ENCODE measurements at places on chromosomes 11 and 22.
A peak's percentile ranks its signal among the peaks of the same experiment; 100 is the strongest.

- no peak for DNase-seq
Observed at GRCh38 chr11:33742249-33742851, 6.1 kb upstream of the CD59 start.

- no peak for DNase-seq
Observed at GRCh38 chr11:44823868-44824267, 97.1 kb downstream of the TSPAN18 start.

DNA sequence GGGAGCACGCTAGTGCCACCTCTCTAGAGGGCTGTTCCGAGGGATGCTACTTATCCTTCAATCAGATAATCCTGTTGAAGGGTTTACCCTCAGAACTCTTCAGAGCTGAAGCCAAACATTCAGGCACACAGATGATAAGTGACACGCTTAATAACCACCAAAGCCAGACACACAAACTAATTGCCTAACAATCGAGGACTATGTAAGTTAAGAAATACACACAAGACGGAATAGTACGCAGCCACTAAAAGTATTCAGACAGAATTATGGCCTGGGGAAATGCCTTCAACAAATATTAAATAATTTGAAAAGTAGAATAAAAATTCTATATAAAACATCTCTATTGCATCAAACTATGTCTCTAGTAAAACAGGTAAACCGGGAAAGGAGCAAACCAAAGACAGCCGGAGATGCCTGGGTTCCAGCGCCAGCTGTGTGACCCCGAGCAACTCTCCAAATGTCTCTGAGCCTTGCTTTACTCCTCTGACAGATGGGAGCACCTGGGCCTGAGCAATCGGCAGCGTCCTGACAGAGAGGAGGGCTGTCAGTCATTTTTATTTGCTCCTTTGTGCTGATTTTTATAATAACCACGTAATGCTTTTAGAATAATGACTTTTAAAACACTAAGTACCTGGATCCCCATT lies 11.3 kb downstream of the LRFN4 start:
- no peak for DNase-seq

DNA sequence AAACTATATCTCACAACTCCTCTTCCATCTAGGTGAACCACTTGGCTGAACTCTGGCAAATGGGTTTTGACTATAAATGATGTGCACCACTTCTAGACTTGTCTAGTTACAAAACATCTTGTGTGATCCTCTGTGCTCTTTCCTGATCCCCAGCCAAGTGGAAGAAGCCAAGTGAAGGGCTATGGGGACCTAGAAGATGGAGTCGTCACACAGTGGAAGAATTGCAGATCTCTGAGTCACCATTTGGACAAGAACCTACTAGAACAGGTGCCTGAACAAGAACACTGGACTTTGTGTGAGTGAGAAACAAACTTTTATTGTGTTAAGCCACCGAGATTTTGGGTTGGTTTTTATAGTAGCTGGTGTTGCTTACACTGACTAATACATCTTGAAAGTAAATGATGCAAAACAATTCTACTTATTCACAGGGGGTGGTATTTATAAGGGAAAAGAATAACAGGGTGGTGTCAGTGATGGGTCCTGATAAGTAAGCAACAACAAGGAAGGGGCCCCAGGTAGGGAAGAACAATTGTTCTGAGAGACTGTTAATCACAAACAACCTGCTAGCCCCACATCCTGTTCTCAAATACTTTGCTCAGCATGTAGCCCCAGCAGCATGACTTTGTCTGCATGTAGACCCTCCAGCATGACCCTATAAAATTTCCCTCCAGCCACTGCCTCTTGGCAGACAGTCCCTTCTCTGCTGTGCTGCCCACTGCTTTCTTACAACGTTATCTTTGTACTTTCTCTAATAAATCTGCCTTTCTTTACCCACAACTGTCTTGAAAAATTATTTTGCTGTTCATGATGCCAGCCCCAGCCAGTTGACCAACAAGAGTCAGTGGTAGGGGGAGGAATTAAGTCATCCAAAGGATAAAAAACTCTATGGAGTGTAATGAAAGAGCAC lies 280.7 kb upstream of the PLET1 start:
- no peak for DNase-seq

GRCh38 chr22:49701380-49702067 lies 126.1 kb downstream of the BRD1 start:
- DNase-seq, result no peak

- DNase-seq, result peak; percentile 87
Observed at GRCh38 chr22:50148991-50149721, 21.4 kb upstream of the PANX2 start.

DNA sequence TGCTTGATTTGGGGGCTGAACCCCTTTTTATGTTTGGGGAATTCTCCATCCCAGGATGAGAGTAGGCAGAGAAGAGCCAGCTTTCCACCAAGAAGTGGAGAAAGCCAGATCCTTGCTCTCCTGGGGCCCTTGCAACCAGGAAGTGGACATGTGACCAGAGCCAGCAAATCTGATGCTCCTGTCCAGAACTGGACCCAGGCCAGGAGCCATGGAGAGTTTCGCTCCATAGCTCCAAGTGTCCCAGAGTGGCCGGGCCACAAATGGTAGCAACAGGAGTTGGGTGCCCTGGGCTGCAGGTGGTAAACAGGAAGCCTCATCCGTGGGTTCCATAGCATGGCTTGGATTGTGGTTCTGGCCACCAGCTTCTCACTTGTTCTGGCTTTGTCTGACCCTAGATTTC lies 93.9 kb upstream of the CD82 start:
- DNase-seq, result no peak

DNA sequence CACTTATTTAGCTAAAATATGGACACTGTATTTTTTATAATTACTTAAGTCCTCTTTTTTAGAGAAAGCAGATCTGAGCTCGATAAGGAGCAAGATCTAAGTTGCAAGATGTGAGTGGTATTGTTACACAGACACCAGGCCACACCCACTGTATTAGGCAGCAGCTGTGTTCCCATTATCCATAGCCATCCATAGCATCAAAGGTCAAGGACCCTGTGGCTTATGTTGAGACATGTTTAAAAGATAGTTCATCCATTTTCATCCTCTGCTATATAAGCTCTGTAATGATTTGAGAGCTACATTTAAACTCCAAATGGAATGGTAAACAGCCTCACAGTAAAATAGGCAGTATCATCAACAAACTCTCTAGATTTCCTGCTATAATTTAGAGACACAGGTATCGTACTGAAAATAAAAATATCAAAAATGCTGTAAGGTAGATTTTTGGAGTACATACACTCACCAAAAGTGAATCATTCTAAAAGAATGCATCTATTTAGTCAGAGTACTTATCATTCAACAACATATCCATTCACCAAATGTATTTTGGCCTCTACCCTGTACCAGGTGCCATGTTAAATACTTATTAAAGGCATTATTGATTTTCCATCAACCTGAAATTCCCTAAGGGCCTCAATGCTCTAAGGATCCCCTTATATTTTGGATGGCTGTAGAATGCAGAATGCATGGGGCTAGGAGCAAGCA lies 574.0 kb downstream of the LRRC4C start:
- DNase-seq, result no peak

- no peak for DNase-seq
Observed at GRCh38 chr22:37663521-37664140, 5.1 kb downstream of the PDXP start.

GRCh38 chr11:83480251-83480650 lies 194.1 kb upstream of the CCDC90B start:
- no peak for DNase-seq

DNA sequence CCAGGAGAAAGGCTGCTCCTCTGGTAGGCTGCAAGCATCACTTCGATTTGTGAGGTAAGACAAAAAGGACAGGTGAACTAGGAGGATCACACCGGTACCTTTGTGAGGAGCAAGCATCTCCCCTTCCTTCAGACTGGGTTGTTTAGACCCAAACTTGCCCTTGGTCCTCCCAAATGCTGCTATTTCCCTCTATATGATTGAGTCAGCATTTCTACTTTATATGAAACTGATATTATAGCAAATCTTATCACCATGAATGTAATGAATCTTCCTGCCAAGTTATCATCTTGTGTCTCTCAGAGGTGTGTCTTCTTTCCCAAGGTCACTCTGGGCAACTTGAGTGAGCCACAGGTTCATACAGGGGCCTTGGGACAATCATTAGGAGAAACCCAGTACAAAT lies 61.0 kb downstream of the KIRREL3 start:
- DNase-seq, result no peak

DNA sequence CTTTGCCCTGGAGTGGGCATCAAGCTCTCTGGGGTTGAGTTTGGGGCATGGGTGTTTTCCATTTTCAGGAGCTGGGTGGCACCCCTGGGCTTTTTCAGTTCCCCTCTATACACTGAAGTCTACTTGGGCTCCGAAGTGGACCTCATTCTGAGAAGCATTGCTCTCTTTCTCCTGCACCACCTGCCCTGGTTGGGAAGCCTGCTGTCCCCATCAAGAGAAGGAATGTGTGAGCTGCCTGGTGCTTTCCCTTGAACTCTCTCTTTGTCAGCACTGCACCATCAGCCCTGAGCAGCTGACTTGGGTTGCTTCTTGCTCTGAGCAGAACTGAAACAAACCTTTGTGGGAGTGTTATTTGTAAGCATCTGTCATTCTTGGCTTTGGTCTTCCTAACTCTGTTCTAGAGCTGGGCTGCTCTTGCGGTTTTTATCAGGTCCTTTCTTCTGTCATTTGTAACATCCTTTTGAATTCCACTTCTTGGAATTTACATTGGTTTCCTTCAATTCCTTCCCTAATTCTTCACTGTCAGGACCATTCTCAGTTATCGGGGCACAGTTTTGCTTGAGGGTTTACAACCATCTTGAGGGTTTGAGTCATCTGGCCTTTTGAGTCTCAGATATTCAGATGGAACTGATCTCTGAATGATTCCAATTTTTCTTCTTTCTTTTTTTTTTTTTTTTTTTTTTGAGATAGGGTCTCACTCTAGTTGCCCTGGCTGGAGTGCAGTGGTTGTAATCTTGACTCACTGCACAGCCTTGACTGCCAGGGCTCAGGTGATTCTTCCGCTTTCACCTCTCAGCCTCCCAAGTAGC lies 20.5 kb downstream of the UBE2L3 start:
- DNase-seq, result no peak

DNA sequence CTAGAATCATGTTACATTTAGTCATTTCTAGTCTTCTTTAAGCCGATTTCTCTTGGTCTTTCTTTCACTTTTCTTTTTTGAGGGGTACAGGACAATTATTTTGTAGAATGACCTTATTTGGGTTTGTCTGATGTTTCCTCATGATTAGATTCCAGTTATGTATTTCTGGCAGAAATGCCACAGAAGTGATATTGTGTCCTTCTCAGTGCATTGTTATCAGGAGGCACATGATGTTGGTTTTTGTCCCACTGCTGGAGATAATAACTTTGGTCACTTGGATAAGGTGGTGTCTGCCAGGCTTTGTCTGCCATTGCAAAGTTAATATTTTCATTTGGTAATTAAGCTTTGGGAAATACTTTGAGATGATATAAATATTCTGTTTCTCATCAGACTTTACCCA lies 100.3 kb downstream of the RRM1 start:
- no peak for DNase-seq

DNA sequence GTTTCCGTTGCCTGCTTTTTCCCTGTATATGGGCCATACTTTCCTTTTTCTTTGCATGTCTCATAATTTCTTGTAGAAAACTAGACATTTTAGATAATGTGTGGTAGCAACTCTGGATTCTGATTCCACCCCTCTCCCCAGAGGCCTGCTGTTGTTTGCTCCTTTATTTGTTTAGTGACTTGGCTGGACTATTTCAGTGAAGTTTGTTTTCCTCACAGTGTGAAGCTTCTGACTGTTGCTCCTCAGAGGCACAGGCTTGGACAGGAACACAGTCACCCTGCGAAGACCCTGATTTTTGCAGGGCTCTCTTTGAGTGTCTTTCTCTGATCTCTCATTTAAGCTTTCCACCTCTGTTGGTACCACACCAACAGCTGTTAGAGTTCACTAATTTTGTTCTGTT lies 72.5 kb downstream of the SWAP70 start:
- DNase-seq, result no peak

- DNase-seq, result no peak
Observed at GRCh38 chr22:40597526-40598430, 38.7 kb downstream of the MRTFA start.

- DNase-seq, result no peak
Observed at GRCh38 chr11:19995145-19995544, 165.1 kb downstream of the DBX1 start.

GRCh38 chr11:13676576-13676975 lies 8.1 kb downstream of the FAR1 start:
- DNase-seq, result no peak

DNA sequence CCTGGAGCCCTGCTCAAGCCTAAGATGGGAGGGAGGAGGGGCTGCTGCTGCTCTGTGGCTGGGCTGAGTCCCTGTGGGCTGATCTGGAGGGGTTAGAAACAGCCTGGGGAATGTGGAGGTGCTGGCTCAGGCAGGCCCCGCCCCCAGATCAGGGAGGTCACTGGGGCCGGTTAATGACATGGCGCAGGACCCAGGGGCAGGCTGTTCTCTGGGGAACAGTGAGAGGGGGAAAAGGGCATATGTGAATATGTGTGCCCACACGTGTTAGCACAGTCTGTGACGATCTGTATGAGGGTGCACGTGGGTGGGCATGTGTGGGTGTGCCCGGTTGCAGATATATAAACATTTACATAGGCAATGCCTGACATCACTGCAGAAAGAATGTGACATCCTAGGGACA lies 143.5 kb downstream of the MIAT start:
- DNase-seq, result no peak

GRCh38 chr11:57640068-57640800 lies 9.5 kb downstream of the YPEL4 start:
- no peak for DNase-seq

DNA sequence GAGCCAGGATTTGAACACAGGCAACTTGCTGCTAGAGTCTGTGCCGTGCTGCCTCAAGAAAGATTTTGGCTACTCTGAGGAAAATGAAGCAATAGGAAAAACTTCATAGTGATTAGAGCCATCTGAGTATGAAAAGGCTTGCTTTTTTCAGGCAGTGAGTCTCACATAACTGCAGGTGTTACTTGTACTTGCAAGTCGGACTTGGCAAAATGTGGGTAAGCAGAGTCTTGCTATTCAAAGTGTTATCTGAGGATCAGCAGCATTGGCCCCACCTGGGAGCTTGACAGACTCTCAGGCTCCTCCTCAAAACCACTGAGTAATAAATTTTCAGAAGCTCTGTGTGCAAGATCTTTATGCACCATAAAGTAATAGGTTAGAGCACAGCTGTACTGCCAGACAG lies 18.1 kb downstream of the RNF141 start:
- no peak for DNase-seq

GRCh38 chr11:111086058-111086457 lies 159.5 kb upstream of the POU2AF2 start:
- DNase-seq, result no peak

Data from HEK293T (cell line).